NCI-H1048 (cell line): ENCODE measurements at places on chromosomes 7 and 10.

GRCh38 chr7:37142958-37143357, 305.7 kb downstream of the ELMO1 start:
- no peak for DNase-seq

- no peak for DNase-seq
Observed at GRCh38 chr10:95273393-95274312, 17.1 kb downstream of the PDLIM1 start.

DNA sequence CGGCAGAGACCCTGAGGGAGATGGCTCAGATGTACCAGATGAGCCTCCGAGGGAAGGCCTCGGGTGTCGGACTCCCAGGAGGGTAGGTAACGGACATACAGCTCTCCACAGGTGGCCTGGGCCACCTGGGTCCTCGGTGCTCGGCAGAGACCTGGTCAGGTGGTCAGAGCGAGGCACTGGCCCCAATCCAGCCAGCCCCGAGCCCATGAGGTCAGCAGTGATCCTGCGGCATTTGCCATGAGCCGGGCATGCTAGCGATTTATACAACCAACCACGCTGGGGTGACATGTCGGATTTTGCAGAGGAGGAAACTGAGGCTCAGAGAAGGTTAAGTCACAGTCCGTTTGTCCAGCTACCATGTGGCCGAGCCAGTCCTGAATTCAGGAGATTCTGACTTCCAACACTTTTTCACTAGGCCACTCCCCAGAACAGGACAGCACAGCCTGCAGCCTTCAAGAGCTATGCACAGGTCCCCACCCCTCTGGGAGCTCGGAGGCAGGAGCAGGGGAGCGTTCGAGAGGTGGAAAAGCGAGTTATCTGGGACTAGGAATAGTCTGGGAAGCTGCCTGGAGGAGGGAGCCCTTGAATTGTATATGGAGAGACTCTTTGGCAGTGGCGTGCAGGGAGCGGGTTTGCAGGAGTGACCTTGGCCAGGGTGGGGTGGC, 13.5 kb downstream of the LDB3 start:
- no peak for DNase-seq

- DNase-seq = no peak
Observed at GRCh38 chr10:13890233-13891127, 303.7 kb downstream of the PRPF18 start.

GRCh38 chr7:96833676-96834453, 124.2 kb upstream of the SEM1 start:
- DNase-seq = no peak

- no peak for DNase-seq
Observed at GRCh38 chr10:70682920-70683600, 10.8 kb downstream of the ADAMTS14 start.

- DNase-seq = no peak
Observed at GRCh38 chr10:6124666-6125065, 35.8 kb downstream of the RBM17 start.

DNA sequence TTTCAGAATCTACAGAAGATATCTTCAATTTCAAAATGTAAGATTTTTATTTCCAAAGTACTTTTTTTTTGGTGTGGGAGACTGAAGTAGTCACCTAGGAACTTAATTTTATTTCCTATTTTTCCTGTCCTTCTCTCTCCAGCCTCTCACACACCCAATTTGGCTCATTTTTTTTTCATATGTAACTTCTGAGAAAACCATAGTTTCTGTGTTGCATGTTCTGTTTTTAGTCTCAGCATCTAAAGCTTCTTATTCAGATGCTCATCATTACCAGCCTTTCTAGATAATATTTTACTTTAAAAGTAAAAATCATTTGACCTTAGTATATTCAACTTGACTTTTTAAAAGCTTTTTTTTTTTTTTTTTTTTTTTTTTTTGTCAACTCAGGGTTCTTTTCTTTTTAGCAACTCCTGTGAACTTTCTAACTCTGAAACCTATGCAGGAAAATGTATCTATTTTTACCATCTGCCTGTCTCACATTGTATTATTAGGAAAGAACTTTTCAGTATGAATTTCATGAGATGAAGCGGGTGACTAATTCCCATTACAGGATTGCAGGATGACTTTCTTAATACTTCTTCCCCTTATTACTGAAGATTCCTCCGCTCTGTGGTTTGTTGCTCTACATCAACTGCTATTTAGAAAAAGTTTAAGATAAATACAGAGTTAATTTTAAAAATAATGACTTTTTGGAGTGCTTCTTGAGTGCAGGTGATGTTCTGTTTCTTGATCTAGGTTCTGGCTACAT, 73.6 kb upstream of the LSM8 start:
- DNase-seq = no peak

DNA sequence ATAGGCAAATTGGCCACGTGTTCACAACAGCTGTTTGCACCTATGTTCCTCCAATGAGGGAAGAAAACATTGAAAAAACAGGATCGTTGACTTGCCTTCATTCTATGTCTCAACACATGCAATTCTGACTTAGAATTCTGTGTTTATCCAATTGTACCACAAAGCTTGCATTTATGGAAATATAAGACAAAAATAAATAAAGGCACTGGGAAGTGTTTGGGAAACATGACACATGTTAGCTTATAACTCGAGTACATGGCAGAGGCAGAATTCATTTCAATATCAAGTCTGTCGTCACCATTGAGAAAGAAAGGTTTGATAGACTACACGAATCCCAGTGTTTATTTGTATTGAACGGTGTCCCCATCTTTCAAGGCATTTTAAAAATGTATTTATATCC, 291.2 kb downstream of the AHR start:
- no peak for DNase-seq

GRCh38 chr10:103665162-103665889, 171.8 kb downstream of the NEURL1 start:
- DNase-seq = no peak

GRCh38 chr7:3206771-3207191, 94.3 kb upstream of the SDK1 start:
- DNase-seq = no peak

GRCh38 chr10:110765513-110766319, 106.0 kb upstream of the PDCD4 start:
- no peak for DNase-seq

- DNase-seq = no peak
Observed at GRCh38 chr7:16271990-16272665, 149.2 kb downstream of the CRPPA start.

DNA sequence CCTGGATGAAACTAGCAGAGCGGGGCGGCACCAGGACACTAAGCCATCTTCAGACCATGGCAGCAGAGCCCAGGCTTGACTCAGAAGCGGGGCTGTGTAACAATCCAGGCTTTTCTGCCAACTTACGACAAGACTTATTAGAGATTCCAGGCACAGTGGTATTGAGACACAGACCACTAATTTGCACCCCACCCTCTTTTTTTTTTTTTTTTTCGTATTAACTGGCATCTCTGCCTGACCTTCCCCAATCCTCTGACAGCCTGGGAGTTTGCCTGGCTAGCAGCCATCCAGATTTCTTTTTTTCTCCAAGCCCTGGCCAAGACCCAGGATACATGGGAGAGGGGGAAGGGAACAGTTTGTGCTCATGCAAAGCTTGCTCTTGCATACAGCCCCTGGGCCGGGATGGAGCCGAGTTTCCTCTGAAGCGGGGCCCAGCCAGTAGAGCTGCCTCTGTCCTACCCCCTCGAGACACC, 182.4 kb downstream of the PLXNA4 start:
- no peak for DNase-seq

- no peak for DNase-seq
Observed at GRCh38 chr10:114548662-114549061, 109.4 kb downstream of the ABLIM1 start.

- no peak for DNase-seq
Observed at GRCh38 chr10:124194199-124194824, 100.9 kb upstream of the CHST15 start.

GRCh38 chr10:102868911-102869257, 386 bp upstream of the AS3MT start:
- DNase-seq = no peak

DNA sequence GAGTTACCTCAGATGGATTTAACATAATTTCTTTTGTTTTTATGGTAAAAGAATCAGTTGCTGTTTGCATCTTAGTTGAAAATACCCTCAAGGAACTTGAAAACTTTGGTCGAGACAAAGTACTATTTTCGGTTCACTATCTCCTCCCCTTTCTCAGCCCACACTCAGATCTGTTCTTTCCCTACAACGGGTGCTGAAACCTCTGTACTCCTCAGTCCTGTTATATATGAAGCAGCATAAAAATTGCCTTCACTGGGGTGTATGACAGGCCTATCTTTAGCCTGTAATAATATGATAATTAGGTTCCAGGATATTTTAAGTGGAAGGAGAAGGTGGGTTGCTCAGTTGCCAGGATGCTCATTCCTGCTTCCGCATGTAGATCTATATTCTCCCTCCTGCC, 105.2 kb upstream of the NOBOX start:
- no peak for DNase-seq

- DNase-seq = no peak
Observed at GRCh38 chr10:33212061-33212748, 122.3 kb downstream of the NRP1 start.

DNA sequence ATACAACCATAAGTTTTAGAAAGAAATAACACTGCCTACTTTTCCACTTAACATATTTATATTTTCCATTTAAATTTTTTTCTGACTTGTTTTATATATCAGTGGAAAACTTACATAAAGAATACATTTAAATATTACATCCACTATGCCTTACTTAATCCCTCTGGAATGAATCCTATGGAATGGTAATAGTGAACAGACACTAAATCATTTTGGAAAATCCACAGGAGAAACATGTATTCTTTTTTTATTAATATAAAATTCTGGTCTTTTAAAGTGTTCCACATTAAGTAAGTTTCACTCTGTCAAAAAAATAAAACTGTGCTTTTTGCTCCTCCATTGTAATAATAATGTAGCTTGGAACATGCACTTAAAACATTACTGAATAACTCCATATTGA, 236.8 kb upstream of the LRRN3 start:
- DNase-seq = no peak

DNA sequence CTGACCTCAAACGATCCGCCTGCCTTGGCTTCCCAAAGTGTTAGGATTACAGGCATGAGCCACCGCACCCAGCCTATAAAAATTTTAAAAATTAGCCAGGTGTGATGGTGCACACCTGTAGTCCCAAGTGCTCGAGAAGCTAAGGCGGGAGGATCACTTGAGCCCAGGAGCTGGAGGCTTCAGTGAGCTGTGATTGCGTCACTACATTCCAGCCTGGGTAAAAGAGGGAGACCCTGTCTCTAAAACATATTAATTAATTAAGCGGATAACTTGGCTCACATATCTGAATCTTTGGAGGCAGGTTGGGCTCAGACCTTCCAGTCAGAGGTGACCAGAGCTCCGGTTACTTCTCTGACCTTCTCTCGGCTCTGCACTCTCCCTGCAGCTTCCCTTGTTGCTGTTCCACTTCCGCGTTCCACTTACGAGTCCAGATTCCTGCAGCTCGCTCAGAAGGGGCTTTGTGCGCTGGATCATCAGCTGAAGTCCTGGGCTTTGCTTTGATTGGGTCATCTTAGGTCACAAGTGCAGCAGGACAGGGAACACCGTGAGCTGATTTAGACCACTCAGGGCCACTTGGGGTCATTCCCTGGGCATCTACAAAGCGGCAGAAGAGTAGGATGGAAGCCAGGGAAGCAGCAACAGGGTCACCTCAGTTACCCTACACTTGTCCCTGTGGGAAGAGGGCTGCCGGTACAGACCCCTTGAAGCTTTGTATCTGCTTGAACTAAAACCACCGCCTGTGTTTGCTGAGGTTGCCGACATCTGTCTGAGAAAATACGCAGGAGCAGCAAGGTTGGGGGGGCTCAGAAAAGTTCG, 2.0 kb upstream of the ARPC1B start:
- no peak for DNase-seq

DNA sequence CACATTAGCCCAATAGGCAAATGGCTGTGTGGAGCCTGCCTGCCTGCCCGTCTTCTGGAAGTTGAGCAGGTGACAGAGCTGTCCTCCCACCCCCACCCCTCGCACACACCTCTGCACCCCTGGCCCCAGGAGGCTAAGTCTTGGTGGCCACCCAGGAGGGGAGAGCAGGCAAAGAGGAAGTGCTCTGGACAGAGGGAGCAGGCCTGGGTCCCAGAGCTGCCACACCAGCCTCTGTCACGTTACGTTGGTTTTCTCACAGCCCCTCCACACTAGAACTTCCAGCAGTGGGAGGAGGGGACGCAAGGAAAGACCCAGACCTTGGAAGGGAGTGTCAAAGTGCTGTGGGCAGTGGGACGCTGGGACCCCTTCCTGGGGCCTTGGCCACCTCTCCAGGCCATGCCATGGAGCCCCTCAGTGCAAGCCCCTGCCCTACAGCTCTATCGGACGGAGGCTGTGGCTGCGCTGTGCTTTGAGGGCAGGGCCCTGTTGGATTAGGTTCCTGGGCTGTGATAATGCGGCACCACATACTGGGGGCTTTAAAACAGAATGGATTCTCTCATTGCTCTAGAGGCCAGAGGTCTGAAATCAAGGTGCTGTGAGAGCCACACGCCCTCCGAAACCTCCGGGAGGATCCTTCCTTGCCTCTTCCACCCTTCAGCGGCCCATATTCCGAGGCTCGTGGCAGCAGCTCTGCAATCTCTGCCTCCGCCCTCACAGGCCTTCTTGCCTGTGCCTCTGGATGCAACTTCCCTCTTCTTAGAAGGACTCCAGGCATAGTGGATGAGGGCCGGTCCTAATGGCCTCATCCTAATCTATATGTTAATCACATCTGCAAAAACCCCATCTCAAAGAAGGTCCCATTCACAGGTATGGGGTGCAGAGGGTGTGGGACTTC, 9.9 kb downstream of the PRKAG2 start:
- no peak for DNase-seq

DNA sequence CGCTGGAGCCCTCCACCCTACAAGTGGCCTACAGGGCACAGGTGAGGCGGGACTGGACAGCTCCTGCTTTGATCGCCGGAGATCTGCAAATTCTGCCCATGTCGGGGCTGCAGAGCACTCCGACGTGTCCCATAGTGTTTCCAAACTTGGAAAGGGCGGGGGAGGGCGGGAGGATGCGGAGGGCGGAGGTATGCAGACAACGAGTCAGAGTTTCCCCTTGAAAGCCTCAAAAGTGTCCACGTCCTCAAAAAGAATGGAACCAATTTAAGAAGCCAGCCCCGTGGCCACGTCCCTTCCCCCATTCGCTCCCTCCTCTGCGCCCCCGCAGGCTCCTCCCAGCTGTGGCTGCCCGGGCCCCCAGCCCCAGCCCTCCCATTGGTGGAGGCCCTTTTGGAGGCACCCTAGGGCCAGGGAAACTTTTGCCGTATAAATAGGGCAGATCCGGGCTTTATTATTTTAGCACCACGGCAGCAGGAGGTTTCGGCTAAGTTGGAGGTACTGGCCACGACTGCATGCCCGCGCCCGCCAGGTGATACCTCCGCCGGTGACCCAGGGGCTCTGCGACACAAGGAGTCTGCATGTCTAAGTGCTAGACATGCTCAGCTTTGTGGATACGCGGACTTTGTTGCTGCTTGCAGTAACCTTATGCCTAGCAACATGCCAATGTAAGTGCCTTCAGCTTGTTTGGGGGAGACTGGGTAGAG, at the start of gene COL1A2:
Gene COL1A2, plus strand, starts transcription at position 459 of the 704 bp plus-strand sequence. Its CDS starts 137 bp downstream, at position 596.
- no peak for DNase-seq

- DNase-seq = no peak
Observed at GRCh38 chr10:100571084-100571856, 35.5 kb downstream of the HIF1AN start.

GRCh38 chr7:16774294-16774693, 20.7 kb downstream of the TSPAN13 start:
- no peak for DNase-seq
